ENCODE measurements at places on chromosomes 13 and 19.
A peak's percentile ranks its signal among the peaks of the same experiment; 100 is the strongest.

- peaks cover 5% of the 10 kb centered on the region for H3K4me1 ChIP-seq
- no peaks in the 10 kb centered on the region for H3K36me3 ChIP-seq
- DNase-seq, result no peak
- no peaks in the 10 kb centered on the region for H3K27me3 ChIP-seq
- peak overlapping the region; percentile 88 for H3K27ac ChIP-seq
- peak overlapping the region; percentile 94 for H3K4me3 ChIP-seq
These were observed 649 bp downstream of the UQCRFS1 start for GRCh38 chr19:29212356-29212647.

DNA sequence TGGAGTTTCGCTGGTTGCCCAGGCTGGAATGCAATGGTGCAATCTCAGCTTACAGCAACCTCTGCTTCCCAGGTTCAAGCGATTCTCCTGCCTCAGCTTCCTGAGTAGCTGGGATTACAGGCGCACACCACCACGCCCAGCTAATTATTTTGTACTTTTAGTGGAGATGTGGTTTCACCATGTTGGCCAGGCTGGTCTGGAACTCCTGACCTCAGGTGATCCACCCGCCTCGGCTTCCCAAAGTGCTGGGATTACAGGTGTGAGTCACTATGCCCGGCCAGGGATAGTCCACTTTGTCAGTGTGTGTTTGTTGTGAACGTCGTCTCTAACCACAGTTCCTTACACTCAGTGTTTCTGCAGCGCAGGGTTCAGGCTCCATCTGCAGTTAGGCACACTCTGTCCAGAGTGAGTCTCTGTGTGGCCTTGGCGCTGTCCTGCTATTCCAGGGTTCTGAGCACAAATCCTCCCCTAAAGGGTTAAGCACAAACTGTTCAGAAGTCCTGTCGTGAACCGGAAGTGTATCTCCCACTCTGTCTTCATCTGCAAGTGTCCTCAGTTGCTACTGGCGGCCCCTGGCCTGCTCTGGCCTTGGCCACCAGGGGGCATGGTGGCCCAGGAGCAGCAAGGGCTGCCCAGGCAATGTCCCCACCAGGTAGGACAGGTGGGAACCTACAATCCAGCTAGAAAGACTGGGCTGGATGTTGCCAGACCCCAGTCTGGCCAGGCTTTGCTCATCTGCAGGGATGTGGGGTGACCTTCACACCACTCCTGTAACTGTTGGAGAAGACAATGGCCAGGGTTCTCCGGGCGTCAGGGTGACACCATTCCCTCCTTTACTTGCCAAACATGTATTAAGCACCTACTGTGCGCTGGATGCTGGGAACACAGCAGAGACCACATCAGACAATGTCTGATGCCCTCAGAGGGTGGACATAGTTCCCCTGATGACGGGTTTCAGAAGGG is 38.8 kb upstream of the GATAD2A start:
- peak overlapping the region; percentile 51 for H3K4me3 ChIP-seq
- H3K36me3 ChIP-seq, result no peaks in the 10 kb centered on the region
- H3K27me3 ChIP-seq, result no peaks in the 10 kb centered on the region
- H3K4me1 ChIP-seq, result no peaks in the 10 kb centered on the region
- DNase-seq, result peak; percentile 82
- H3K27ac ChIP-seq, result no peak overlapping the region

DNA sequence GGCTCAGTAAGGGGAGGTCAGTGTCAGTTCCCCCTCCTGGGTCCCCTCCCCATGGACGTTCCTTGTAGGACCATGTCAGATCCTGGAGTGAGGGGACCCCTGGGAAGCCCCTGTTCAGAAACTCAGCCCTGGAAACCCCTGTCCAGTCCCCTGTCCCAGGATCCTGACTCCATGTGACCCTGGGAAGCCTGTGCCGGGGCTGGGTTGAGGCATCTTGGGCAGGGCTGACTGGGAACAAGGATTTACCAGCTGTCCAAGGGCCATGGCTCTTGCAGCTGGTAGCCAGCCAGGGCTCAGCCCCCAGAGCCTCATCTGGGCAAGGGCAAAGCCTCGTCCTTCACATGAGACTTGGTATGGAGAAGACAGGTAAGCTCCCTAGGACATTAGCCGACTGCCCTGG is 25.1 kb downstream of the CEACAM4 start:
- no peaks in the 10 kb centered on the region for H3K36me3 ChIP-seq
- no peaks in the 10 kb centered on the region for H3K27me3 ChIP-seq
- H3K27ac ChIP-seq, result no peak overlapping the region
- no peak for DNase-seq
- no peaks in the 10 kb centered on the region for H3K4me1 ChIP-seq

- no peaks in the 10 kb centered on the region for H3K27me3 ChIP-seq
- H3K4me1 ChIP-seq, result peaks cover 39% of the 10 kb centered on the region
- H3K36me3 ChIP-seq, result no peaks in the 10 kb centered on the region
- DNase-seq, result peak; percentile 62
These were observed 1.1 kb upstream of the ZNF581 start for GRCh38 chr19:55642153-55643002.

DNA sequence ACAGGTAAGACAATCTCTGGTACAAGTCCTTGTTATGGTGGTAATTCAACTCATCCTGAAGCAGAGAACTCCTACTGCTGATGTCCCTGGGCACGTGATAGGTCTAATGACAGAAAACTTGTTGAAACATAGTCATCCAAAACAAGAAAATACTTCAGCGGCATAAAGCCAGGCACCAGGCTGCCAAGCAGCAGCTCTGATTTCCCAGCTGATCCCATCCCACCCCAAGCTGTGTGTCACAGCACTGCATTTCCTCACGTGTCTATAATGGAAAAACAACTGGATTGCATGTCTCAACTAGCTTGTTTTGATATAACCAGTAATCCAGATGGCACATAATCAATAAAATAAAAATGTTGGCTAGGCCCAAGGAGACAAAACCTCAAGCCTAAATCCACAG is 64.8 kb downstream of the MIPEP start:
- no peaks in the 10 kb centered on the region for H3K27me3 ChIP-seq
- H3K27ac ChIP-seq, result no peak overlapping the region
- no peak for DNase-seq
- H3K4me1 ChIP-seq, result no peaks in the 10 kb centered on the region
- no peak overlapping the region for H3K4me3 ChIP-seq

DNA sequence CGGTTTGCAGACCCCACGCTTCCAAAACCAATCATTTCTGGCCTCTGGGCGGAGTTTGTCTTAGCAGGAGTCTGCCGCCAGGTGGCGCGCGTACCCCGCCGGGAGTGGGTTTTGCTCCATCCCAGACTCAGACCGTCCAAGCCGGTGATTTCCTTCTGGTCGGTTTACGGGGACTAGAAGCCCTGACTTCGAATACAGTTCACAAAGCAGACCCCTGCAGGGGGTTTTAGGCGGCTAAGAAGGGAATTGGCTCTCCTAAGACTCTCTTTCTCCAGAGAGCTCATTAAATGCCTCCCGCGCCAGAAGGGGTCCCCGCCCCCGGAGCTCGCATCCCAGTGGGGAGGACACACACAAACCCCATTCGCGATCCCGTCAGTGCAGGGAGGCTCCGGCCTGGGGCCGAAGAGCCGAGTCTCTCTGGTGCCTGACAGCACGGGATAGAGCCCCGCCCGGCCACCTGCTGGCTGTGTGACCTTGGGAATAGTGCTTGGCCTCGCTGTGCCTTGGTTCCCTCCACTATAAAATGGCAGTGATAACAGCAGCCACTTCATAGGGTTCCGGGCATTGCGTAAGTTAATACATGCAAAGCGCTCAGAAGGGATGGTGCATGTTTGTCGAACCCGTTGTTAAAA is 8.6 kb upstream of the NUP62 start:
- H3K36me3 ChIP-seq, result no peaks in the 10 kb centered on the region
- H3K4me1 ChIP-seq, result peaks cover 3% of the 10 kb centered on the region
- peak; percentile 85 for DNase-seq
- no peak overlapping the region for H3K27ac ChIP-seq
- H3K27me3 ChIP-seq, result no peaks in the 10 kb centered on the region

GRCh38 chr13:102980331-102980982 is 85.8 kb downstream of the SLC10A2 start:
- no peaks in the 10 kb centered on the region for H3K27me3 ChIP-seq
- no peak overlapping the region for H3K27ac ChIP-seq
- H3K4me1 ChIP-seq, result no peaks in the 10 kb centered on the region
- no peaks in the 10 kb centered on the region for H3K36me3 ChIP-seq
- H3K4me3 ChIP-seq, result no peak overlapping the region
- DNase-seq, result no peak

- no peaks in the 10 kb centered on the region for H3K4me1 ChIP-seq
- H3K27ac ChIP-seq, result no peak overlapping the region
- no peak for DNase-seq
- H3K36me3 ChIP-seq, result no peaks in the 10 kb centered on the region
These were observed 41.3 kb downstream of the ALOX5AP start for GRCh38 chr13:30776661-30777060.

DNA sequence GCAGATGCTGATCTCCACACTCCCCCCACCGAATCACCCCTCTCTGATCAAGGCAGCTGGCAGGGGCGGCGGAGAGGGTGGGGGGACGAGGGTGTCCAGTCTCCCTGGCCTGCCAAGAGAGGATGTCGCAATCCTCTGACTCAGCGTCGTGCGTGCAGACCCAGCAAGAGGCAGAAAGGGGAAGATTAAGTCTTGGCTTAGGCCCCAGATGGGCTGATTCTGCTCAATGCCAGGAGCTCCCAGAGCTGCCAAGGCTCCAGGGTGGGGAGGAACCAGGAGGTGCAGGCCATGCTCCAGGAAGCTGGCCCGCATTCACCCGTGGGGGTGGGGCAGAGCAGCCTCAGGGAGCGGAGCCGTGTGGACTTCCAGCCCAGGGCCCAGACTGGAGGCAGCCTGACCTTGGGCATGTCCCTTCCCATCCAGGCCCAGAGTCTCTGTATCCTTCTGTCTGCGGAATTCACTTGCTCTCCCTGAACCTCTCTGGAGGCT is 6.6 kb upstream of the BCL3 start:
- H3K27ac ChIP-seq, result peak overlapping the region; percentile 97
- H3K27me3 ChIP-seq, result no peaks in the 10 kb centered on the region
- H3K36me3 ChIP-seq, result no peaks in the 10 kb centered on the region
- H3K4me3 ChIP-seq, result no peak overlapping the region
- H3K4me1 ChIP-seq, result no peaks in the 10 kb centered on the region

- DNase-seq, result no peak
- H3K4me1 ChIP-seq, result no peaks in the 10 kb centered on the region
- no peak overlapping the region for H3K4me3 ChIP-seq
- H3K27me3 ChIP-seq, result no peaks in the 10 kb centered on the region
These were observed 309.6 kb upstream of the TMTC4 start for GRCh38 chr13:100984085-100984705.

GRCh38 chr19:7554990-7555864 is 19.7 kb downstream of the PNPLA6 start:
- H3K27me3 ChIP-seq, result no peaks in the 10 kb centered on the region
- H3K4me1 ChIP-seq, result no peaks in the 10 kb centered on the region
- DNase-seq, result no peak
- no peak overlapping the region for H3K27ac ChIP-seq
- peaks cover 18% of the 10 kb centered on the region for H3K36me3 ChIP-seq
- no peak overlapping the region for H3K4me3 ChIP-seq

GRCh38 chr19:56094449-56094848 is 26.6 kb downstream of the ZNF787 start:
- no peaks in the 10 kb centered on the region for H3K36me3 ChIP-seq
- H3K4me3 ChIP-seq, result no peak overlapping the region
- no peak for DNase-seq
- no peaks in the 10 kb centered on the region for H3K27me3 ChIP-seq

- H3K4me3 ChIP-seq, result no peak overlapping the region
- H3K36me3 ChIP-seq, result no peaks in the 10 kb centered on the region
- no peak overlapping the region for H3K27ac ChIP-seq
- H3K27me3 ChIP-seq, result no peaks in the 10 kb centered on the region
These were observed 23.5 kb downstream of the CEACAM16 start for GRCh38 chr19:44722131-44723121.

DNA sequence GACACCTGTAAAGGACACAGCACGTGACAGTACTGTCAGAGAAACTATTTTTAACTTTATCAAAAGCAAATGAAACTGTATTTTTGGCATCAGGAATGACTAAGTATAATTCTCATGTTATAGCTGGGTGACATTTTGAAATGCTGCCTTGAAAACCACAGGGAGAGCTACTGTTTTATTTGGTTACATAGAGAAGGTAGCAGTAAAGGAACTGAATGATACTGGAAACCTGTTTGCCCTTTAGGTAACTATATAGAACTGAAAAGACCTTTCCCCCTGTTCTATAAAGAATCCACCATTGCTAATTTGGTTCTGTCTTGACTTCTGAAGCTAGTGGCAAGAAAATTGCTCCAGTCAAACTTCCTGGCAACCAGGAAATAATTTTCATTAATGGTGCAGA is 39.1 kb downstream of the MIPEP start:
- no peak for DNase-seq
- peaks cover 3% of the 10 kb centered on the region for H3K36me3 ChIP-seq
- no peaks in the 10 kb centered on the region for H3K27me3 ChIP-seq
- H3K4me3 ChIP-seq, result no peak overlapping the region

GRCh38 chr19:10895920-10896319 is 24.6 kb downstream of the CARM1 start:
- DNase-seq, result no peak
- peaks cover 3% of the 10 kb centered on the region for H3K4me1 ChIP-seq
- H3K36me3 ChIP-seq, result no peaks in the 10 kb centered on the region
- no peak overlapping the region for H3K4me3 ChIP-seq

DNA sequence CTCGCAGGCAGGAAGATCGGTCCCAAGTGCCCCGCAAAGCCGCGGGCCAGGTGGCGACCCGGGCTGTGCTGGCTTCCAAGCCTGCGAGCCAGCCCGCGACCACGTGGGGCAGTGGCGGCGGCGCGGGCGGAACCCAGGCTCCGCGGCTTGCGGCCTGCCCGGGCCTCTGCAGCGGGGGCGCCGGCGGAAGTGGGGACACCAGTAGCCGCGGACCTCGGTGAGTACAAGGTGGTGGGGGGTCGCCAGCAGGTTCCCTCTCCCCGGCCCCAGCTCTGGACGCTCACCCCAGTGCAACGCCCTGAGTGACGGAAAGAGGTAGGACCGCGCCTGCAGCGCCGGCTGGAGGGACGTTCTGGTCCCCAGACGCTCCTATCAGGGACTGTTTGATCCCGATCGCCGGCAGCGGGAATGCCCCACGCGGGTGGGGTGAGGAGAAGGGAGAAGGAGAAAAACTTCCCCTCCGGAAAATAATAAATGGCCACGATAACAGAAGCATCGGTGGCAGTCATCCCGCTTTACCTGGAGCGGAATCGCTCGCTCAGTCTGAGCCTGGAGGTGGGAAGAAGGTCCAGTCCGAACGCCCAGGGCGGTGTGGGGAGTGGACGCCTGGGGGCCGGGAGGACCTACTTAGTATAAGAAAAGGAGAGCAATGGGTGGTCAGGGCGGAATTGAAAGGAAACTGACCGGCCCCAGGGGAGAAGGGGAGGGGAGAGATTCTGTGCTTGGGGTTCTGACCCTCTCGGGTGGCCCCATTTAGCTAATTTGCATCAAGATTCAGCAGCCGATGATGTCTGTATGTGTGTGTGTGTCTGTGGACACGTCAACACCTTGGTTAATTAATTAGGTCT is at the start of gene GEMIN7:
Gene GEMIN7, plus strand, starts transcription at position 198 of the 848 bp plus-strand sequence. CDS start 10,855 bp downstream, outside the sequence.
- H3K4me3 ChIP-seq, result peak within 1 kb of the TSS; percentile 72
- H3K4me1 ChIP-seq, result peaks cover 12% of the 10 kb centered on the region
- peak within 1 kb of the TSS; percentile 17 for H3K27ac ChIP-seq
- H3K36me3 ChIP-seq, result no peaks in the 10 kb centered on the region
- no peaks in the 10 kb centered on the region for H3K27me3 ChIP-seq

Measured in kidney (tissue), 22 donors.